ENCODE measurements at places on chromosomes 5 and 9. TPM values are rescaled to one million over a fixed set of nuclear protein-coding genes. Genes with fewer than 3 reads are reported as not detected.

GPR150 gene
- 0.23 TPM for total RNA-seq

OLFM1 gene
- total RNA-seq, result 1.8 TPM

GRCh38 chr9:12162181-12162815 is 530.9 kb upstream of the TYRP1 start:
- no peak for DNase-seq

SHOC1 gene
- total RNA-seq, result not detected

BICD2 gene
- total RNA-seq, result 8.0 TPM

GRCh38 chr9:69173891-69174615 is at the start of gene TJP2:
TJP2 (plus strand) TSS chr9:69174277; CDS start chr9:69174373, 96 bp downstream.
- DNase-seq, result peak; percentile 92

DNA sequence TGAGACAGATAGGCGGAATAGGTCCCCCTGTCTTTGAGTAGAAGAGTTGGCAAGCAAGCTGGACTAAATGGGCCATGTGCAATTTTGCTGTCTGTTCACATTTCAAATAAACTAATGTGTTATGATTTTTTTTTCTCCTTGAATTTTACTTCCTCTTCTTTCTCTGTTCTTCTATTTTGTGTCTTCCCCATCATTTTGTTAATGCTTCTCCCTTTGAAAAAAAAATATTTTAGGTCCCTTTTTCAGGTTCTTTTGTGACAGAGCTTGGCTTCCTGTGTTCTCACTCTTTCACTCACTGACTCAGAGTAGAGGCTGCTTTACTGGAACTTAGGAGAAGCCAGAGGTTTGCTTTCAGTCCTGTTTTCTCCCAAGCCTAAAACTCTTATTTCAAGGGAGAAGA is 48.1 kb downstream of the PTCD2 start:
- DNase-seq, result no peak

DNA sequence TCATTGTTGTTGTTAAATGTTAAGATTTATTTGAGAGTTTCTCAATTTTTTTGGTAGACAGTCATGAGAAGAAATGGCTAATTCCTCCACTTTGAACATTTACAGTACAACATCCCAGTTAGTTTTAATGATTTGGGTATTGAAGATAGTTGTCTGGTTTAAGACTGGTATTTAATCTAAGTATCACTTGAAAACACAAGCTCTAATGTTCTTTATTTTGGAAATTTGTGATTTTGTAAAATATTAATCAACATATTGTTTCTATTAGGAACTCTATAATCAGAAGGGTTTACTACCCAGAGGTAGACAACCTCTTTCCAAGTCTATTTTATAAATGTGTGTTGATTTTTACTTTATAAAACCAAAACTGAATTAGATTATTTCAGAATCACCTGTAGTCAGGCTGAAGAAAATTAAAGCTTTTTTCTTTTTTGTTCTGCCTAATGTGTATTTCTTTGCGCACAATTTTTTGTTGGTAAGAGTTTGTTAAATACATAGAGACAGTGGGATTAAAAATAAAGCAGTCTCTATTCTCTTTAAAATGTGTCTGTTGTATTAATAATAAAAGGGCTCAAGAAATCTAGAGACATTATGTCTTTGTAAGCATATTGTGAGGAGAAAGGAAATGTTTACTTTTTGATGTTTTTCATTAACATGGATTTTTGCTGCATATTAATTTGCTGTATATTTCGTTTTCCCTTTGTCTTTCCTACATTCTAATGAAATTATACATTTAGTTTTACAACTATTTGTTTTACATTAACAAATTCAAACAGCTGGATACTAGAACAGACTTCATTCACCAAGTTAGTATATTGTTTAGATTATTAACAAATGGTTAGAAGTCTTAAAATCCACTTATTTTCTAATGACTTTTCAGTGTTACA is 3.9 kb upstream of the PURA start:
- DNase-seq, result no peak

- DNase-seq, result no peak
Measured at GRCh38 chr5:124729720-124730359, 16.6 kb downstream of the ZNF608 start.

GRCh38 chr9:34387239-34387638 is 10.5 kb upstream of the MYORG start:
- DNase-seq, result peak; percentile 34
